ENCODE measurements at places on chromosomes 5 and 9. TPM values are rescaled to one million over a fixed set of nuclear protein-coding genes. Genes with fewer than 3 reads are reported as not detected.
A peak's percentile ranks its signal among the peaks of the same experiment; 100 is the strongest.

DNA sequence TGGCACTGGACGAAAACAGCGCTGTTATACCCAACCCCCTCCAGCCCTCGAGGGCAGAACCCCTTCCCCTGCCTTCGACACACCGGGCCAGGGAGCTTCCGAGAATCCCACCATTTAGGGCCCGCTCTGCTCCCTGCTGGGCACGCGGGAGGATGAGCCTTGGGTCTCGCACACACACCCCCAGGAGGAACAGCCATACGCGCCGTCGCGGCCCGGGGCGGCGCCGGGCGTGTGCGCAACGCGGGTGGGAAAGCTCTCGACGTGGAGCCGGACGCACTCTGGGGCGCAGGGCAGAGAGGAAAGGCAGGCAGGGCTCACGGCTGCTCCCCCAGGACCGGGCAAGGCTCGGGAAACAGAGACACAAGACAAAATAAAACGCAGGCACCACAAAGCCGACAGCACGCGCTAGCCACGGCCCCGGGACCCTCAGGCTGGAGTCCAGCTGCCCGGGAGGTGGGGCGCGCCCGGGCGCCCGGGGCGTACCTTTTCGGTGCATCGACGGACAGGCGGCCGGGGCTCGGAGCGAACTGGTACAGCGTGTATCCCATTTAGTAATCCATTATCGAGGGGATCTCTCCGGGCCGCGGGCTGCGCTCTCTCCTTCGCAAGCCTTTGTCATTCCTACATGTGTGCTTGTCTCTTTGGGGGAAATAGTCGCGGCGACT, 789 bp downstream of the SEMA6A start:
- DNase-seq, result peak; percentile 35

DNA sequence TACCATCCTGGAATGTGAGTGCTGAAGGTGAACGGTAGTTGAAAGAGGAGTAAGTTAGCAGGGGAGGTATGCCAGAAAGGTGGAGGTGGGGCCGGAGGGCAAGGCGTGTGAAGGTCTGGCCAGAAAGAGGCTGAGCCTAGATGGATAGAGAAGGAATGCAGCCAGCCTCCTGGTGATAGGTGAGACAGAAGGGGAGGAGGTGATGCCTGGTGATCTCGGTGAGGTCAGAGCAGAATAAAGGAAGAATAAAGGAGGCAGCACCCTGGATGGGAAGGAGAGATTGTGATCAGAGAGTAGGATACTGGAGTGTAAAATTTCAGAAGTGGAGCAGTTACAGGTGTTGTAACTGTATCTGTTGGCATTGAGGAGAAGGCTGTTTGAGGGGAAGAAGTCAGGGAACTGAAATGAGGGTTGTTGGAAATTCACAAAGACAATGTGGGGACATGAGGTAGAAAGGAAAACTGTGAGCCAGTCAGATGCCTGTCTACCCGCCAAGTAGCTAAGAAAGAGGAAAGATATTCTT, 2.0 kb downstream of the GNG10 start:
- DNase-seq, result no peak

DNA sequence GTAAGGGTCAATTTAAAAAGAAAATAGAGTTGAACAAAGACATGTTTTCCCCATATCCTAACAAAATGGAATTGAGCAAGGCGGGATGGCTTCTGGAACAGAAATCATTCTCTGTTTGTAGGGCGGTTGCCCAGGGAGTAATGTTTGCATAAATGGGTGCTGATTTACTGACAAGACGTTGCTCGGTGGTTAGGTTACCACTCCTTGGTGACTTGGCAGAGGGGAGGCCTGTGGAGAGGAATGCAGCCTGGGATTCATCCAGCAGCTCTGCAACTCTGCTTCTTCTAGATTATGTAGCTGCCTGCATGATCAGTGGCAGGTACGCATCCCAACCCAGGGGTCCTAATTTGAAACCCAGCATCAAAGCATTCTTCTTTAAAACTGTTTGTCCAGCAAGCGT, 200.2 kb downstream of the CFAP90 start:
- no peak for DNase-seq

DNA sequence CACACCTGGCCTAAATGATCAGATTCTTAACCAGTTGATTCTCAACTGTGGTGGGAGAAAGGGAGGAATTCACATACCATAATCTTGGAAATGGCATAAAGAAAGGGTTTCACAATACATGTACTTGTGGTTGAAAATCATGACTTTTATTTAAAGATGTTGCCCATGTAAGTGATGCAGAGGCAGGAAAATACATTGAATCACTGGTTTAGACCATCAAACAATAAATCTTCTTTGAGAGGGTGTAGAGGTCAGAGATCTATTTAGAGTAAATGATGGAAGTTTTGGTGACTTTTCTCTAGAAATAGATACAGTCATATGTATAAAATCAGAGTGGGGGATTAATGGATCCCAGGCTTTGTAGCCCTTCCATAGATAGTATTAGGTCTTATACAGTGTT, 15.4 kb downstream of the NDUFS4 start:
- DNase-seq, result no peak

- peak; percentile 40 for DNase-seq
Observed at GRCh38 chr5:37435261-37435660, 56.1 kb downstream of the WDR70 start.

DNA sequence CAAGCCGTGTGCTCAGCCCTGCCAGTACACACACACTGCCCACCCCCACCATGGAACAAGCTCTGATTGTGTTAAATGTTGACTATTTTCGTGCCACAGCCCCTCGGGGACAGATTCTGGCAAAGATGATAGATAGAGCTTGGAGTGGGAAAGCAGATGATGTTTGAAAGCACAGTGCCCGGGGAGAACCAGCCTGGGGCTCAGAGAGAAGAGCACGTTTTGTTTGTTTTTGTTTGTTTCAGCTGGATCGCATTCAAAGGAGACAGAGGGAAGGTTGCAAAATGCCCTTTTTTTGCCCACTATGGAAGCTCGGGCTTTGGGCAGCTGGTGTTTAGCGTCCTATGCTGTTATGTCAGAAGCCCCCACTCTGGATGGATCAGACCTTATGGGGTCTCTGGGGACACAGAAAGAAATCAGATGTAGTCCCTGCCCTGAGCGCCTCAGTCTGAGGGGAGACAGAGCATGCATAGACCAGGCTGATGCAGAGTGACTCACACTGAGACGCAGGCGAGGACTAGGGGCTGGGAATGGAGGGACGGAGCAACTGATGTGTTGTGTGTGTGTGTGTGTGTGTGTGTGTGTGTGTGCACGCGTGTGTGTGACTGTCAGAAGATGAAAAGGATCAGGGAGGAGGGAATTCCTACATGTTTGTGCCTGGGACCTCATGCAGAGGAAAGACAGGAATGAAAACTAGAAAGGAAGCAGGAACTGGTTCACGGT, 229.7 kb downstream of the MELK start:
- peak; percentile 45 for DNase-seq

DNA sequence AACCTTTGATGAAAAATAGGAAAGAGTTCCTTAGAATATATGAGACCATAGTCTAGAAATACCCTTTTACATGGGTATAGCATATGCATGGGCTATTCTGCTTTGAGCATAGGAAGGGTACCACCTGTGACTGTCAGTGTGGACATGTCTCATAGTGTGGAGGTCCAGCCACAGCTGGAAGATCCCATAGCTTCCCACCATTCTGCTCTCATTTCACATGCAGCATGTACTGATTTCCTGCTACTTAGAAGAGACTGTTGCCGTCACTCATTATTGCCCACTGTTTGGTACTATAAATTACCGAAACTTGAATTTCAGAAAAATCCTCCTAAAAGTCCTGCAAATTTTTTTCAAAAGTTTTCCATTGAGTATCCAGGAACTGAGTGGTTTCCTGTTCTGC, 477.8 kb upstream of the DAB2 start:
- no peak for DNase-seq

DNA sequence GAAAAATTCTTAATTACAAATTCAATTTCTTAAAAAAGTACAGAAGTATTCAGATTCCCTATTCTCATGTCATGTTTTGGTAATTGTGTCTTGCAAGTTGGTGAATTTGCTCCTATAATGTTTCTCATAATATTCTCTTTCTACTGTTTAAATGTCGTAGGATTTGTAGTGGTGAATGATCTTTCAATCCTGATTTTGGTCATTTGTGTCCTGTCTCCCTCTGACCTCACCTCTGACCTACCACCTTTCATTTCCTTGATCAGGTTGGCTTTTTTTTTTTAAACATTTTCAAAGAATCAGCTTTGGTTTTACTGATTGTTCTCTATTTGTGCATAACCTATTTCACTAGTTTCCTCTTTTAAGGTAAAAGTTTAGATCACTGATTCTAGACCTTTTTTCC, 102.6 kb downstream of the AUH start:
- DNase-seq, result no peak

- DNase-seq, result no peak
Observed at GRCh38 chr9:136177224-136177623, 27.7 kb downstream of the LHX3 start.

- DNase-seq, result no peak
Observed at GRCh38 chr5:76404223-76405211, 1.4 kb downstream of the IQGAP2 start.

- peak; percentile 87 for DNase-seq
Observed at GRCh38 chr5:55421074-55421529, 113.3 kb downstream of the MTREX start.

DNA sequence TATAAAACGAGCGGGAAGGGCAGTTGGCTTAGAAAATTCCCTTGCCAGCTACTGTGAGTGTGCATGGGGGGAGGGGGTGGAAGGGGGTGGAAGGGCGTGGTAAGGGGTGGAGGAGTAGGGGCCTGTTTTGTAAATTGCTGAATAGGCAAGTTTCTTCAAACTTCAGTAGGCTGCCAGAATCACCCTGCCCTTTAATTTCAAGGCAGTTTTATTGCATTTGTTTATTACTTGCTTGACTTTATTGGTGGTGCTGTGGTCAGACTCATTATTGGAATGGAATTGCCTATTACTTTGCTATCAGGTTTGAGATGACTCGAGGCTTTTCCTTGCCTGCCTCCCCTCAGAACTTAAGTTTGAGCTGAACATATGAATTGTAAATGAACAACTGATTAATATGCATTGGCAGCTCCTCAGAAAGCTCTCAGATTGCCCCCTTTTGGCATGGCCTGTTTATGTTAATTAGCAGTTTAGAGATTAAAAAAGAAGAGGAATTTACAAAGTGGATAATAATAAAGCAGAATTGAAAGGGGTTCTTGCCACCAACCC, 76.0 kb downstream of the SEMA6A start:
- DNase-seq, result no peak

DNA sequence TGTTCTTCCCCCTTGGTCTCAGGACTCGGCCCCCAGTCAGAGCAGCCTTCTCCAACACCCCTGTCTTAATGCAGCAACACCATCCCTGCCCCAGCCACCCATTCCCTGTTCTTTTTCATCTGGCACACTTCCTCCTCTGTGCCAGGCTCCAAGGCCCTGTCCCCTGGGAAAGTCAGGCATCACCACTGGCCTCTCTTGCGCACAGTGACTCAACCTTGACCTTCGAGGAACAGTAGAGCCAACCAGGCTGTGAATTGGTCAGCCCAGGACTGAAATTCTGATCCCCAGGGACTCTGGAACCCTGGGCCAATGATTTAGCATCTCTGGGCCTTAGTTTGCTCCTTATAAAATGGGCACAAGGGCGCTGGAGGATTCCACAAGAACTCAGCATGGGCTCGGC, 10.5 kb upstream of the RALGDS start:
- peak; percentile 51 for DNase-seq

DNA sequence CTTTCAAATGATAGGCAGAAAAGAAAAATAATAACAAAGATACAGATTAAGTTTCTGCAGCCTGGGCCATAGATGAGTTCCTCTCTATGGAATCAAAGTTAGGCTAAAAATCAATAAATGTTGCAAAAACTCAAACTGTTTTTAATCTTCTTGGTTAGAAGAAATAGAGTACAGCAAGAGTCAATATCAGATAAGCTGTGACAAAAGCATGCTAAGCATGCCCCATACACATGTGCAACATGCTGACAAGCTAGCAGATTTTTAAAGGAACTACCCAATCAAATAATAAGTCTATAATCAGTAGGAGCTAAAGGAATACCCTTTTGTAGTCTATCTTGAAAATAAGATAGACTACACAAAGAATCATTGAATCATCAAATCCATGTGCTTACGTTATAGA, 6.7 kb downstream of the ERP44 start:
- DNase-seq, result no peak

GRCh38 chr9:127897193-127897692, 2.2 kb downstream of the ST6GALNAC6 start:
- peak; percentile 86 for DNase-seq

GRCh38 chr5:73301208-73301901, 128.4 kb downstream of the TMEM174 start:
- DNase-seq, result no peak

GRCh38 chr9:76603448-76603895, 144.5 kb downstream of the GCNT1 start:
- peak; percentile 53 for DNase-seq

DNA sequence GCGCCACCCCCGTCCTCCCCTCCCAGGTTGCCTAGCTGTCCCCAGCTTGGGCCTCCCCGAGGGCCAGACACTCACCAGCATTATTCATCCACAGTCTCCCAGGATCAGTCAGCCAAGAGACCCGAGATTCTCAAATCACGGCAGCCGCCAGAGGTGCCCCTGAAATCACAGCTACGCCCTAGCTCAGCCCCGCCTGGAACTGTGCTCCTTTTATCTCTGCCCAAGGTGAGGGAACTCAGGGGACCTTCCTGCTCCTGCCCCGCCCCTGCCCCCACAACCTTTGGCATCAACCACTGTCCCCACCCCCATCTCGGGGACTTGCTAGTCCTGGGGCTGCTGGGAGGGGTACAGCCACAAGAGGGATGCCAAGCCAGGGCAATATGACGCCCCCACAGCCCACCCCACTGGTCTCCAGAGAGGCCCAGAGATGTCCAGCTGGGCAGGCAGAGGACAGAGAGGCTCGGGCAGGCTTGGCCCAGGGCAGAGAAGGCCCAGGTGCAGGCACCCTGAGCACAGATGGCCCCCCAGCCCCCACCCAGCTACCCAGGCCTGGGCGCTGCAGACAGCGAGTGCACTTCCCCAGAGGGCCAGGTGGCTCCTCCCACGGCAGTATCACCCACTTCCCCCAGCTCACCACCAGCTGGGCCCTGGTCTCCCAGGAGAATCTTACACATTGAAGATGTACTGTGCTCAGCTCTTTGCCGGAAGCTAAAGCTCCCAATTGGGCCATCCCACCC, at the start of gene FUT7:
FUT7 (minus strand) TSS at position 185 of the 737 bp plus-strand sequence; CDS start at position 88, 97 bp downstream.
- no peak for DNase-seq

DNA sequence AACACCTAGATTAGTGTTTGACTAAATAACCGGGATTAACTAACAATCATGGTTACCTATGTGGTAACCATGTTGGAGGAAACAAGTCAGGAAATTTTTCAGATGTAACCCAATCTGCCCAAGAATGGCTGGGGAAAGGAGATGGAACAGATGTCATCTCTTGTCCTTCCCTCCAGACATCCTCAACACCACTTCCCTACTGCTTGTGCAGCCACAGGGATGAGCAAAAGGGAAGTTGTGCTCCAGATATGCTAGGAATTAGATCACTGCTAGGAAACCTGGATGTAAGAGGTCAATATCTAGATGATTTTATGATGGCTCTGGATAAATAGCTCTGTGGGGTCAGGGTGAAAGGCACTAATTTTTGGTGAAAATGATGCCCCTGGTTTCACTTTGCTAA, 61.3 kb upstream of the ELL2 start:
- DNase-seq, result no peak

HK3 gene
- total RNA-seq, result not detected

NTRK2 gene
- not detected for total RNA-seq

SMAD5 gene
- 53.1 TPM for total RNA-seq

CD72 gene
- total RNA-seq, result 3.9 TPM

SIT1 gene
- total RNA-seq, result not detected

BTNL8 gene
- total RNA-seq, result not detected

Measured in GM23248 (cell line).